GM12865 (cell line): ENCODE measurements at places on chromosomes 1 and 21.
A peak's percentile ranks its signal among the peaks of the same experiment; 100 is the strongest.

GRCh38 chr1:25186161-25187007 lies 45.9 kb downstream of the SYF2 start:
- DNase-seq: no peak

DNA sequence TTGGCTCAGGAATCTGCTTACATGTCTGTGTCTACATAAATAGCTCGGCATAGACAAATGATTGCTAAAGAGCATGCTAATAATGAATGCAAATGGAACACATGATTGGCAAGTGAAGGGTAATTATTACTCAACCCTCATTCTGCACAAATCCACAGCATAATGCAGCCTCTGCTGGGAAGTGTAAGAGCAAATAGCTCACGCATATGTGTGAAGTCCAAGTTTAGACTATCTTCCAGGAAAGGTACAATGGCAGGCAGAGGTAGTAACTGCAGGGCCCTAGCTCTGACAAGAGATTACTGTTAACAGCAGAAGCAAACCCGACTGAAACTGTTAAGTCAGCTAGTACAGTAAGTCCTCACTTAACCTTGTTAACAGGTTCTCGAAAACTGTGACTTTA lies 7.0 kb upstream of the IL6R start:
- DNase-seq: no peak

GRCh38 chr1:218656301-218657037 lies 311.3 kb downstream of the TGFB2 start:
- no peak for DNase-seq

- no peak for DNase-seq
These were observed 48.2 kb downstream of the RHOU start for GRCh38 chr1:228783418-228784040.

DNA sequence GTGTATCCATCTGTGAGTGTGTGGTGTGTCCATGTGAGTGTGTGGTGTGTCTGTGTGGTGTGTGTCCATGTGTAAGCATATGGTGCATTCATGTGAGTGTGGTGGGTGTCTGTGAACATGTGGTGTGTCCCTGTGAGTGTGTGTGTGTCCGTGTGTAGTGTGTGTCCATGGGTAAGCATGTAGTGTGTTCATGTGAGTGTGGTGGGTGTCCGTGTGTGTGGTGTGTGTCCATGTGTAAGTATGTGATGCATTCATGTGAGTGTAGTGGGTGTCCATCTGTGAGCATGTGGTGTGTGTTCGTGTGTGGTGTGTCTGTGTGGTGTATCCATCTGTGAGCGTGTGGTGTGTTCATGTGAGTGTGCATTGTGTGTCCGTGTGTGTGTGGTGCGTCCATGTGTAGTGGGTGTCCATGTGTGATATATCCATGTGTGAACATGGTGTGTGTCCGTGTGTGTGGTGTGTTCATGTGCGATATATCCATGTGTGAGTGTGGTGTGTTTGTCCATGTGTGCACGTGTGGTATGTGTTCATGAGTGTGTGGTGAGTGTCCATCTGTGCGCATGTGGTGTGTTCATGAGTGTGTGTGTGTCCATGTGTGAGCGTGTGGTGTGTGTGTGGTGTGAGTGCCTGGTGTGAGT lies 12.3 kb downstream of the SLC19A1 start:
- no peak for DNase-seq

DNA sequence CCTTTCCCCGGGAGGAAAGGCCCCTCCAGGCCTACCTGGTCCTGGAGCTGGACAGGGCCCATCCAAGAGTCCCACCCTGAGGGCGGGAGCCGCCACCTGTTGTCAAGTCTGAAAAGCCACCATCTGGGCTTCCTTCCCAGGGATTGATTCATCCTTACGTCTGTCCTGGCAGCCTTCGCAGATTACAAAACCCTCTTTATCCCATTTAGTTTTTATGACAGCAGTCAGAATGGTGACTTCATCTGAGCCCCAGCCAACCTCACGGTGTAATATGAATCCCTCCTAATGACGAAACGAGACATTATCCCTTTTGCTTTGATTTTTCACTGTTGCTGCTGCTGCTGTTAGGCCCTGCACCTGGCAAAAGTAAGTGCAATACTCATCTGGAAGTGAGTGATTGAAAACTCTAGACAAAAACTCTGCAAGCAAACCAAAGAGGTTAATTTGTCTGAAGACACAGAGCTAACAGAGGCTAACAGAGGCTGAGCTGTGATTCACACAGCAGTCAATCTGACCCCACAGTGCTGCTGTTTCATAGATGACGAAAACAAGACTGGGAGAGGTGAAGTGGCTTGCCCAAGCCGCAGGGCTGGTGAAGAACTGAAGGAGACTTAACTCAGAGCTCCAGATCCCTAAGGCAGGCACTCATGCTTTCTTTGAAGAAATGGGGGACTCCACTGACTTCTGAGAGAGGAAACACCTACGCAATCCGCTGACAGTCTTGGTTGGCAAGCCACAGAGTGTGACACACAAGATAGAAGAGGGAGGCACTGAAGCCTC lies 30.0 kb upstream of the S100A7 start:
- DNase-seq: peak; percentile 51

GRCh38 chr1:28936528-28936927 lies 22.2 kb downstream of the EPB41 start:
- DNase-seq: no peak

DNA sequence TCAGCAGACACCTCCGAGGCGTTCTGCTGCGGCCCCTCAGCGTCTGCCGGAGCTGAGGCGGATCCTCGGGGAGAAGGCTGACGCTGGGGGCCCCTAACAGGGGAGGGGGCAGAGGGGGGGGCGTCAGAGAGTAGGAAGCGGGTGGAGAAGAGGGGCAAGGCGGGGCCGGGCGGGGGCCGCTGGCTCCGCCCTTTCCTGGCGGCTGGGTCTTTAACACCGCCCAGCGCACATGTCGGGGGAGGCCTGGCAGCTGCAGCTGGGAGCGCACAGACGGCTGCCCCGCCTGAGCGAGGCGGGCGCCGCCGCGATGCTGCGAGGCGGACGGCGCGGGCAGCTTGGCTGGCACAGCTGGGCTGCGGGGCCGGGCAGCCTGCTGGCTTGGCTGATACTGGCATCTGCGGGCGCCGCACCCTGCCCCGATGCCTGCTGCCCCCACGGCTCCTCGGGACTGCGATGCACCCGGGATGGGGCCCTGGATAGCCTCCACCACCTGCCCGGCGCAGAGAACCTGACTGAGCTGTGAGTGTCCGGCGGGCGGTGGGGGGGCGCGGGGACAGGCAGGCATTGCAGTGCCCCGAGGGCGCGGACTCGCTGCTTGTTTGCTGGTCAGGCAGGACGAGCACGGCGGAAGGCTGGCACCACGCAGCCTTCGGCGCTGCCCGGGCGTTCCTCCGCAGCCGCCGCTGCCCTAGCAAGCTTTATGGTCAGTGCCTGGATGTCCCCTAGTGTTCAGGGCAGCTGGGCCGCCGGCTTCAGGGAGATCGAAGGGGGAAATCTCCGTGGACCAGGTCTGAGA lies at the start of gene NTRK1:
Gene NTRK1 (plus strand): TSS at position 238 of the 796 bp plus-strand sequence. CDS start 70 bp downstream, at position 308.
- peak; percentile 48 for DNase-seq

DNA sequence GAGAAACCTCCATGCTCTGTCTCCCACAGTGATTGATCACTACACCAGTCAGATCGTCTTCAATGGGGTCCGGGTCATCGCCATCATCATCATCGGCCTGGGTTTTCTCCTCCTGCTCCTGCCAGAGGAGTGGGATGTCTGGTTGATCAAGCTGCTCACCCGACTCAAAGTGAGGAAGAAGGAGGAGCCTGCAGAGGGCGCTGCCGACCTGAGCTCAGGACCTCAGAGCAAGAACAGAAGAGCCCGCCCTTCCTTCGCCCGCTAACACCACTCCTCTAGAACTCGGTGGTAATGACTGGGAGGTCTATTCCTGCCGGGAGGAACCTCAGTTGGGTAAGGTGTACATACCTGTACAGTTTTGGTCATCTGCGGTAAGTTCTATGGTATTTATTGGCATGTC lies 50.3 kb upstream of the COA6 start:
- peak; percentile 63 for DNase-seq

GRCh38 chr1:234954613-234955012 lies 174.0 kb downstream of the TOMM20 start:
- no peak for DNase-seq

DNA sequence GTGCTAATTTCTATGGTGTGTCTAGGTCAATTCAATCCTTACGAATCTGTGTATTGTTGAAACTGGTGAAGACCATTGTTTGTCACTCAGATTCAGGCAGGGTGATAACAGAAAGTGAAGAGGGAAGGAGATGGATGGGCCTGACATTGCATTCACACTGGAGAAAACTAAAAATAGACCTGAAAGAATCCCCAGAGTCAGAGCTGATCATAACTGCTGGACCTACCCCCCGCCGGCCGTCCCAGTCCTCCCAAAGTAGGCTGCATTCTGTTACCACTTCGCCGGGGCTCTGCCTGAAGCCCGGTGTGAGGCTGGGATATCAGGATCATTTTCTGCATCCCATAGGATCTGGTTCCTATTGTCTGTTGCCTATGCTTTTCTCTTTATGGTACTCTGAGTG lies 121.1 kb downstream of the NUF2 start:
- no peak for DNase-seq

- DNase-seq: no peak
These were observed 13.1 kb upstream of the PLA2G2C start for GRCh38 chr1:20199403-20199802.

DNA sequence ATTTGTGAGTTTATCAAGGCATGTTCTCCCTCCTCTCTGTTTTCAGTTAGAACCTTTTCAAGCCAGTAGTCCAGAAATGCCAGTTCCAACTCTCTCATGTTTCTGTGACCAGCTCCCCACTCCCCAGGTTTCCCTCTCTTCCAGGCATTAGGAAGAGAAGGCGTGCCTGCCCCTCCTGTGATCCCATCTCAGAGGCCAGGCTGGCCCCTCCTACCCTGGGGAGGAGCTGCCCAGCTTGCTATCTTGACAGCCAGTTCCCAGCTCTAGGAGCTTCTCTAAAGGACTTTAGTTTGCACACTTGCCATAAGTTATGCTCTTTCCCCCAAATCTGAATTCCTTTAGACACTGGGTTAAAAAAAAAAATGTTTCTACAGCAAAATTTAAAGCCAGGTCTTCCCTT lies 8.9 kb downstream of the HYI start:
- DNase-seq: no peak

DNA sequence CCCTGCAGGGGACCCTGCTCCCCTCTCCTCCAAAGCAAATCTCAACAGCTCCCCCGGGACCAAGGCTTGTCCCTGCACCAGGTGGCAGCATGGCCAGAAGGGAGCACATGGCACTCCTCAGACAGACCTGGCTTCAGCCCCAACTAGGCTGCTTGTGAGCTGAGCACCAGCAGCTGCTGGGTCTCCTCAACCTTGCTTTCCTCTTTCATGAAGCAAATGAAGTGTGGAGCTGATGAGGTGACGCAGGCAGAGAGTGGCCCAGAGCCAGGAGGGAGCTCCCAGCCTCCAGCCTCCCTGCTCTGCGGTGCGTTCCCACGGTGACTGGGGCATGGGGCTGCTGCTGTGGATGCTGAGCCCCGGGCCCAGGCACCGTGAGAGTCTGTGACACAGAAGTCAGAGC lies 34.0 kb downstream of the MEGF6 start:
- peak; percentile 9 for DNase-seq

DNA sequence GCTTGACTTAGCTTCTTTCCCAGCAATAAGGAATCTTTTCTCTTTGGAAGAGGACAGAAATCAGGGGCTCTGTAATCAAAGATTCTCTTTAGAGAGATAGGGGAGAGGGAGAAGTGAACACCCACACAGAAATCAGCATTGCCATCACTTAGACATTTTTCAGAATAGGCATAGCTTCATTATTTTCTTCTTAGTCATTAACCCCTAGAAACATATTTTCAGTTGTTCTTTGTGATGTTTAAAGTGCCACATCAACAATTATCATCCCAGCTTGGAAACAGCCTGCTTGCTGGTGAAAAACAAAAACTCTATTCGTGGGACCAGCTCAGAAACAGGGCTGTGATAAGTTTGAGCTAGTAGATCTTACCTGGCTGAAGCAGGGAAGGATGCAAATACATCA lies 88.3 kb upstream of the SLC44A3 start:
- no peak for DNase-seq

- no peak for DNase-seq
These were observed 59.7 kb upstream of the CD34 start for GRCh38 chr1:207970329-207971233.

GRCh38 chr1:10815858-10816195 lies 19.4 kb upstream of the CASZ1 start:
- DNase-seq: no peak

DNA sequence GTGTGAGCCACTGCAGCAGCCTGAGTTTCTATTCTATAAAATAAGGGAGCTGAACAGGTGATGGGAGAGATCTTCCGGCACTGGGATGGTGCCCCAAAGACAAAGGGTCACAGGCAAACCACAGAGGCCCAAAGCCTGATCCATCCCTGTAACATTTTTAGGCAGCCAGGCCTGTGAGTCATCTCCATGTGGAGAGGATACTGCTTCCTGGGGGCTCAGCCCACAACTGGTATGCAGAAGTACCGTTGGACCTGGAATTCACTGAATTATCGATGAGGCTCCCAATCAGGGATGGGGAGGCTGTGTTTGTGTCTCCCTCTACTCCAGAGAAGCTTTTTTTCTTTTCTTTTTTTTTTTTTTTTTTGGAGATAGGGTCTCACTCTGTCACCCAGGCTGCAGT lies 48.8 kb upstream of the WASF2 start:
- no peak for DNase-seq

DNA sequence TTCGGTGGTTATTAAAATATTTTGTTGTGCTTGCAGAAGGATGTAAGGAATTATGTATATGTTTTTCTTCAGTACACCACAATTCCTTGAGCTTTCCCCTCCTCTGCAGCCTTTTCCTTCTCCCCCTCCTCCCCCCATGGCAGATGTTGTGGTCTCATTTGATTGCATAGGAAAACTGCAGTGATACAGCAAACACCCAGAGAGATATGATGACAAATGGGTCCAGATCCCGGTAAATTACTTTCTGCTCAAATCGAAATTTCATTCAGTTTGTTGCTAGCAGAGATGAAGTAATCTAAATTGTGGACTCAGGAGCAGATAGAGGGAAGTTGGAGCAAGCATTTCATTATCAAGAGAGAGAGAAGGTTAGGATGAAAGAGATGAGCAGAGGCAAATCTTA lies 9.9 kb downstream of the LMO4 start:
- no peak for DNase-seq

GRCh38 chr1:113456967-113457366 lies 66.7 kb downstream of the MAGI3 start:
- no peak for DNase-seq

DNA sequence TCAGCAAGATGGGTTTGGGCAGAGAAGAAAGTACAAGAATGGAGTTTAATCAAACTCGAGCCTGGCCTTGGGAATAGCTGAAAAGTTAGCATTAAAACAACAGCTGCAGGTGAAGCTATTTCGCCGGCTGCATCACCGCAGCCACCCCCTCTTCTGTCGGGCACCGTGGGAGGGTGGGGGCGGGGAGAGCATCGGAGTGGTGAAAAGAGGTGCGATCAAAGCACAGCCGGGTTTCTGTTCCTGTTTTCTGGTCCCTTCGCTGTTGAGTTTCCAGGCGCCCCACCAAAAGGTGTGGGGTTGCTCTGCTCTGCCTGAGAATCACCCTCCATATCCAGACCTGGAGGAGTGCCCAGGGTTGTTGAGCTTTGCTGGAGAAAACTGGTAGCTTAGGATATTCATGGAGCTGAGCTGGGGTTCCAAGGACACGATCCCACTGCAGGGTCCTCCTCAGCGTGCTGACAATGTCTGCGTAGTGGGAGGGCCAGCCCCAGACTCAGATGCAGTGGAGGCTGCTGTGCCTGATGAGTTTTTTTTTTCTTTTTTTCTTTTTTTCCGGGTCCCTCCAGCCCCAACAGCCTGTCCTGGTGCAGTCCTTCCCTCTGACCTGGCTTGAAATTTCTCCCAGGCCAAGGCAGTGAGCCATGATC lies 127.5 kb upstream of the C1orf174 start:
- DNase-seq: peak; percentile 75

GRCh38 chr1:174818951-174819350 lies 180.8 kb upstream of the CACYBP start:
- DNase-seq: no peak
